ENCODE measurements at places on chromosomes 5 and 9. TPM values are rescaled to one million over a fixed set of nuclear protein-coding genes. Genes with fewer than 3 reads are reported as not detected.

GRCh38 chr9:8660383-8660782 is 860.8 kb upstream of the DMAC1 start:
- H3K36me3 ChIP-seq, result no peaks in the 10 kb centered on the region
- H3K4me1 ChIP-seq, result no peaks in the 10 kb centered on the region
- no peaks in the 10 kb centered on the region for H3K27me3 ChIP-seq
- no peak for DNase-seq
- H3K27ac ChIP-seq, result no peak overlapping the region

- H3K4me3 ChIP-seq, result 0 out of 2 replicates have a peak overlapping the region, but pooled peaks have one; percentile 10
- H3K4me1 ChIP-seq, result peaks cover 10% of the 10 kb centered on the region
- no peaks in the 10 kb centered on the region for H3K27me3 ChIP-seq
- no peaks in the 10 kb centered on the region for H3K36me3 ChIP-seq
- H3K27ac ChIP-seq, result no peak overlapping the region
These were observed 137.4 kb downstream of the CD180 start for GRCh38 chr5:67058998-67059743.

GRCh38 chr5:75717082-75717922 is at the start of gene POC5:
Gene POC5, minus strand, starts transcription at chr5:75717437. Its CDS starts 4,500 bp downstream, at chr5:75712937.
- H3K4me1 ChIP-seq, result peaks cover 4% of the 10 kb centered on the region
- no peaks in the 10 kb centered on the region for H3K27me3 ChIP-seq
- DNase-seq, result peak; percentile 98
- peak within 1 kb of the TSS; percentile 87 for H3K4me3 ChIP-seq

DNA sequence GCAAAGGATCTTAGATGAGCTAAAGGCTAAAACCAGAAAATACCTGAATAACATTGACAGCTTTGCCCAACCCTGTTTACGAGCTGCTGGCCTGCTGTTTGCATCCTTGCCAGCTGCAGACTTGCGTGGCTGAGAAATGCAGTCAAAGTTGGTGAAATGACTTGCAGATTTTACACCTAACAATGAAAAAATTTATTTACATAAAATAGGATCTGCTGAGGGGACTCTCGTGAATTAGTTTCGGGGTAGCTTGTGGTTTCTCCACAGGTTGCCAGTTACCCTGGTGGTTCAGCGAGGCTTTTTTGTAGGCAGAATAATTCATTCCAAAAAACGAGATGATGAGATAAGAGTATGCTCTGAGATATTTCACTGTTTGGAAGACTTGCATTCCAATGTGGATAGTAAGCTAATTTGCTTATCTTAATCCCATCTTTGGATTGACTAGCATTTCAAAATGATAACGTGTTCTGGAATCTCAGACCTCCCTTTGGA is 65.7 kb upstream of the FANCC start:
- peak; percentile 58 for DNase-seq
- peaks cover 11% of the 10 kb centered on the region for H3K4me1 ChIP-seq
- no peak overlapping the region for H3K4me3 ChIP-seq
- no peaks in the 10 kb centered on the region for H3K36me3 ChIP-seq
- H3K27ac ChIP-seq, result peak overlapping the region; percentile 3

DNA sequence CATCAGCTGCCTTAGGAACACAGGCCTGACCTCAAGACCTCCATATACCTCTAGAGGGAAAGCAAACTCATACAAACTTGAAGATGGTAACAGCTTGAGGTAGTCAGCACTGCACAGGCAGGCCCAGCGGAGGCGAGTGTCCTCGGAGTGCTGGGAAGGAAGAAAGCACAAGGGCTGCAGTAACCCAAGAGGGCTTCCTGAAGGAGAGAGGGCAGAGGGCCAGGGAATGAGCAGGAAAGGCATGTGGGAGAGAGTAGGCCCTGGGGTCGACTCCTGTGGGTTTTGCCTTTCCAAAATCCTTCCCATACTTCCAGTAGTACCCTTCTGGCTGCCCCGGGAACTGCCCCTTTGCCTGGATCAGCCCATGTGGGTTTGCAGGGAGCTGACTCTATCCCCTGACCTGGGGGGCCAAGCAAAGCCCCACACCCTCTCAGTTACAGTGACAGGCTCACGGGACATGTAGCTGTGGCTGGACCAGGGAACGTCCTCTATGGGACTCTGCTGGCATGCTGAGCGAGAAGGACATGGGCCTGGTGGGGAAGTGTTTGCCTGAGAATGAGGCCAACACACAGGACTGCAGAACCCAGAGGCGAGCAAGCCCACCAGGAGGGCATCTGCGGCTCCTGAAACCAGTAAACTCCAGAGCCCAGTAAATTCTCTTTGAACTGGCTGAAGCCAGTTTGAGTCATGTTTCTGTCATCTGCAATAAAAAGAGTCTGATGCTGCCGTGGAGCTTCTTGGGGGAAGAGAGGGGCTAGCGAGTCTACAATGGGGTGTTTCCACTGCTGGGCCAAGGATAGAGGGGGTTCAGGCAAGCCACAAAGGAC is 64.1 kb downstream of the COL23A1 start:
- no peaks in the 10 kb centered on the region for H3K36me3 ChIP-seq
- no peak for DNase-seq
- no peaks in the 10 kb centered on the region for H3K4me1 ChIP-seq
- H3K4me3 ChIP-seq, result no peak overlapping the region
- H3K27me3 ChIP-seq, result no peaks in the 10 kb centered on the region

DNA sequence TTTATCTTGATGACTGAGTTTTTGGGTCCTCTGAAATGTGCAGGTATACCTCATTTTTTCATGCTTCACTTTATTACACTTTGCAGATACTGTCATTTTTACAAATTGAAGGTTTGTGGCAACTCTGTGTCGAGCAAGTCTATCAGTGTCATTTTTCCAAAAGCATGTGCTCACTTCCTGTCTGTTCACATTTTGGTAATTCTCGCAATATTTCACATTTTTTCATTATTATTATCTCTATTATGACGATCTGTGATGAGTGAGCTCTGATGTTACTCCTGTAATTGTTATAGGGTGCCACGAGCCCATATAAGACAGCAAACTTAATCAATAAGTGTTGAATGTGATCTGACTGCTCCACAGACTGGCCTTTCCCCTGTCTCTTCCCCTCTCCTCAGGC is 73.4 kb upstream of the FBXW11 start:
- peaks cover 12% of the 10 kb centered on the region for H3K4me1 ChIP-seq
- no peak overlapping the region for H3K4me3 ChIP-seq
- peaks cover 4% of the 10 kb centered on the region for H3K36me3 ChIP-seq
- H3K27me3 ChIP-seq, result no peaks in the 10 kb centered on the region
- no peak overlapping the region for H3K27ac ChIP-seq
- peak; percentile 14 for DNase-seq

DNA sequence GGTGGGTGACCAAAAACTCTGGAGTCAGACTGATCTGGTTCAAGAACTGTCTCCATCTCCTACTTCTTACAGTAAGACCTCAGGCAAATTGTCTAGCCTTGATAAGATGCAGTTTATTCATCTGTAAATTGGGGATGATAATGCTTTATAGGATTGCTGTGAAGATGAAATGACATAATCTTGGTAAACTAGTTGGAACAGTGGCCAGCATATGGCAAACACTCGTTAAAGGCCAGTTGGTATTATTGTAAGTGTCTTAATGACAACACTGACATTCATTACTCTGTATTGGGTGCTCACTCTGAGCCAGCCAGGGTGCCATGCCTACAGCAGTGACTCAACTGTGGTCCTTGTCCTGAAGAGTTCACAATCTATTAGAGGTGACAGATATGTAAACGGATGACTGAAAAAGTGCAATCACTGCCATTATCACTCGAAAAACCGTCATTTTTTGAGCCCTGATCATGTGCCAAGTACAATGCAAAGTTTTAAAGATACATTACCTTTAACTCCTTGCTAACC is 84.9 kb upstream of the HSPA9 start:
- DNase-seq, result no peak
- H3K27ac ChIP-seq, result no peak overlapping the region
- H3K36me3 ChIP-seq, result no peaks in the 10 kb centered on the region
- no peaks in the 10 kb centered on the region for H3K27me3 ChIP-seq
- no peak overlapping the region for H3K4me3 ChIP-seq

The PCDHA1 gene
- total RNA-seq, result not detected

The MCTP1 gene
- not detected for total RNA-seq
